ENCODE measurements at places on chromosomes 12 and 14.

- DNase-seq = no peak
Measured at GRCh38 chr12:51942056-51942455, 9.4 kb upstream of the ACVR1B start.

DNA sequence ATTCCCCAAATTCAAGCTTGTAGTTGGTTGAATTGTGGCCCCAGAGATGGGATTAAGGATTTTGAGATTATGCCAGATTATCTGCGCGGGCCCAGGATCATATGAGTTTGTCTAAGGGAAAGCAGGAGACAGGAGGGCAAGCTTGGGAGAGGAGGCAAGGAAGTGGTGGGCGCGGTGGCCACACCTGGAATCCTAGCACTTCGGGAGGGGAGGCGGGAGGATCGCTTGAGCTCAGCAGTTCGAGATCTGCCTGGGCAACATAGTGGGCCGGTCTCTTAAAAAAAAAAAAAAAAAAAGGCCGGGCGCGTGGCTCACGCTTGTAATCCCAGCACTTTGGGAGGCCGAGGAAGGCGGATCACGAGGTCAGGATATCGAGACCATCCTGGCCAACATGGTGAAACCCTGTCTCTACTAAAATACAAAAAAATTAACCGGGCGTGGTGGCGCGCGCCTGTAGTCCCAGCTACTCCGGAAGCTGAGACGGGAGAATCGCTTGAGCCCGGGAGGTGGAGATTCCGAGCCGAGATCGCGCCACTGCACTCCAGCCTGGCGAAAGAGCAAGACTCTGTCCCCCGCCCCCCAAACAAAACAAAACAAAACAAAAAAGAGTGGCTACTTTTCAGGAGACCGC is 881 bp upstream of the PUS1 start:
- DNase-seq = peak; percentile 46

DNA sequence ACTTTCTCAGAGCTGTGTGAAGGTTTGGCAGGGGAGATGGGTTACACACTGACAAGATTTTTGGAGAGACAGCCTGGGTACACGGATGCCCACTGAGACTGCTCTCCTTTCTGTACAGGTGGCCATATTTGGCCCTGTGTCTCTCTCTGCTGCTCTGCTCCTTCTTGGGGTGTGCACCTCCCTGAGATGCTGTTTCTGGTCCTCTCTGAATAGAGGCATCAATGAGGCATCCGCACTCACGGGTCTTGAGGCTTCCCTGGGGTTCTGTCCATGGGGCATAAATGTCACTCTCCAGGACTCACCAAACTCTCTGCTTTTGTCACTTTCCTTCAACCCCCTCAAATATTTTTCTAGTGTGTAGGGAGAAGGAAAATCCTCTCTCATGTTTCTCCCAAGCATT is 77.5 kb downstream of the TTC8 start:
- DNase-seq = no peak

DNA sequence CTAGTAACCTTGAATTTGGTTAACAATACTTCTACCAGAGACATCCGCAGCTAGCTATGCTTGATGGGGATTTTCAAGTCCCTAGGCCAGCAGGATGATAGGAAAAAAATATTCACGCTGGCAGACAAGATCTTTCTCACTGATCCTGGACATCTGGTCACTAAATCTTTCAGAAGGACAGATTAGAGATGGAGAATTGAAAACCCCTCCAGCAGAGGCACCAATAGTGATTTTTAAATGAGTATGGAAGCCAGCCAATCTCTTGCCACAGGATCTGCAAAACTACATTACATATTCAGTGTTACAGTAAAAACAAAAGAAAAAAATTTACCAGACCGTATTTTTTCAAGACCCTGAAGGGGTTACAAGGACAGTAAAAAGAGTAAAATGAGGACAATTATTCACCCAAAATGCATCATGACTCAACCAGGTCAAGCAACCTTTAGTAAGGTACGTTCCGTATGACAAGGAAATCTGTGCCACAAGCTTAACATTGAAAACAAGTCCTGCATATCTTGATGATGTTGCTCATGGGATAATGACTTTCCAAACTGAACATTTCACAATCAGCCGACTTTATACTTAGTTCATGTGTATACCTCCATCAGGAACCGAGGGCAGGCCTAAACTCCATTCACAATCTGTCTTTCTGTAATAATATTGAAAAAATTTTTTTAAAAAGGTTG is 239.5 kb downstream of the GXYLT1 start:
- no peak for DNase-seq

- DNase-seq = peak; percentile 68
Measured at GRCh38 chr12:123713823-123714585, 1.9 kb downstream of the ATP6V0A2 start.

GRCh38 chr12:67424784-67425183 is 155.6 kb downstream of the CAND1 start:
- no peak for DNase-seq

DNA sequence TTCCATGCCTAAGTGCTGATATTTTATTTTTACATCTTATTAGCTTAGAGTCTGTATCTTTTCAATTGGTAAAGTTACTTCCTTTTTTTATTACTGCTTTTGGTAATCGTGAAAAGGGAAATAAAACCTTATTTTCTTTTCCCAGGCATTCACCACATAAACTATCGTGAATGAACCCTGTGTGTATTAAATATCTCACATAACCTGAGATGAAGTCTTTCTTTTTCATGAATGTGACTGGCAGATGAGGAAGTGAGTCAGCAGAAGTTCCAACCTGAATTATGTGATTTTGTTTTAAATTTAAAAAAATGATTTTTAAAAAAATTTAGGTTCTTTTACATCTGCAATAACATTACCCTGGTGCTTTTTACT is 26.0 kb downstream of the MYBPC1 start:
- DNase-seq = no peak

GRCh38 chr12:93880853-93881522 is 203.8 kb downstream of the CRADD start:
- DNase-seq = no peak

DNA sequence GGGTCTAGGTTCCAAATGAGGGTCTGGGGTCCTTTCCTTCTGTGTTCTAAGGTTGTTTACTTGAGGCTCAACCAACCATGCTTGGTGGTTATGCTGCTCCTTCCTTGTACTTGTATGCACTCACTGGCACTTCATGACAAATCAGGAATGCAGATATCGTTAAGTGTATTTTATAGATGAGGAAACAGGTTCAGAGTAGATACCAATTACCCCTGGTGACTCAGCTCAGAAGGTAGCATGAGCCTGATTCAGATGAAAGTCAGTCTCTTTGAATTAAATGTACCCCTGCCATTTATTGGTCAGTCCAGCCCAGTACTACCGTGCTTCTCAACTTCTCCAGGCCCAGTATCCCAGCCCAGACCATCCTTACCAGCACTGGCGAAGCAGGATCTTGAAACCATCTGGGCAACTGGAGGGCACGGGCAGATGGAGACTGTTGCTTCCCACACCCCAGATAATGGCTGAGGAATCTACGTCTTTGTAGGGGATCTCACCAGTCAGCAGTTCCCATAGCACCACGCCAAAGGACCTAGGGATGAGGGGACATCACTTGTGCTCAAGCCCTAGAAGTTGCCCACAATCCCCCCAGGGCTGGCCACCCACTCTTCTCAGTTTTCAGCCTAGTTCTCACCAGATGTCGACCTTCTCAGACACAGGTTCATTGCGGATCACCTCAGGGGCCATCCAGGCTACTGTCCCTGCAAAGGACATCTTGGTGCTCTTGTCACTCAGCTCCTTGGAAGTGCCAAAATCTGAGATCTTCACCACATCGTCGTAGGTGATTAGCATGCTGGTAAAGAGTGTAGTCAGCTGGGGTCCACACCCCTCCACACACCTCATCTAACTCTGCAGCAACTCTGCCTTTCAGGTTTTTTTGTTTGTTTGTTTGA is 14.3 kb downstream of the MAP3K12 start:
- DNase-seq = no peak

DNA sequence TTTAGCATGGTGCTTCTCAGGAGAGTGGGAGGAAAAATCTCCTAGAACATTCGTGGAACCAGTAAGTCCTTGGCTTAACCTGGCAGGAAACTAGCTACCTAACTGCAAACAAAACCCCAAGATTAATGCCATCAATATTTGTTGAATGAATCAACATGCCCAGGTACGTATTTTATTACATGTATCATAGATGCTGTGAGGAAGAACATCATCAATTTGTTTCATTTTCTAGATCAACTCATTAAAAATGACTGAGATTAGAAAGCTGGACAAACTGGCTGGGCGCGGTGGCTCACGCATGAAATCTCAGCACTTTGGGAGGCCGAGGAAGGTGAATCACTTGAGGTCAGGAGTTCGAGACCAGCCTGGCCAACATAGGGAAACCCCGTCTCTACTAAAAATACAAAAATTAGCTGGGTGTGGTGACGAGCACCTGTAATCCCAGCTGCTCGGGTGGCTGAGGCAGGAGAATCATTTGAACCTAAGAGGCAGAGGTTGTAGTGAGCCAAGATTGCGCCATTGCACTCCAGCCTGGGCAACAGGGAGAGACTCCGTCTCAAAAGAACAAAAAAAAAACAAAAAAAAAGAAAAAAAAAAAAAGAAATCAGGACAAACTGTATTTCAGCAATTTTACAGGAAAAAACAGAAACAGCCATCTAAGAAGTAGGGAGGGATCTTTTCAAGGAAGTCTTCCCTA is 88.7 kb downstream of the NTN4 start:
- DNase-seq = no peak

- no peak for DNase-seq
Measured at GRCh38 chr12:89236237-89236636, 116.1 kb downstream of the DUSP6 start.

DNA sequence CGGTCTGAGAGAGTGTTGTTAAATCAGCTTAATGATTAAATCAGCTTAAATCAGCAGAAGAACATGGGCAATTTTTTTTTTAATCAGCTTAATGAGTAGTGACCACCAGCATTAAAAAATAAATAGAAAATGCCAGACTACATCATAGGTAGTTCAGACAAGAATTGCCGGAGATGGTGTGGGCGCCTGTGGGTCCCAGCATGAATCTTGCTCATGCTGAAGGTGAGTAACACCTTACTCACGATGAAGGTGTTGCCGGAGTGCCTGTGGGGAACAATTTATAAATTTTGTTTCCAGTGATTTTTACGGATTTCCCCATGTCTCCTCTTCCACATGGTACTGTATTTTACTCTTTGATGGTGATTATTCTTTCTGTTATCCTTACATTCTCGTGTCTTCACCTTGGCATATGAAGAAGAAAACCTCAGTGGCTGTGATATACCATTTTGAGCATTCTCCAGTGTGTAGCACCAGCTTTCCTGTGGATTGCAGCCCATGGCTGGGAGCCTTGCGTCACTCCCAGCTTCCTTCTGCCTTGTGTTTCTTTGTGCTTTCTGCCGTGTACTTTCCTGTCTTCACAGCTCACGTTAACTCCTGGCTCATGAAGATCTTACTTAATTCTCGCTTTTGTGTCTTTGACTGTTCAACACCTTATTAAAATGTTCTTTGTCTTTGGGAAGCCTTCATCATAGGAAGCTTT is 4.7 kb downstream of the TDRD9 start:
- DNase-seq = no peak

DNA sequence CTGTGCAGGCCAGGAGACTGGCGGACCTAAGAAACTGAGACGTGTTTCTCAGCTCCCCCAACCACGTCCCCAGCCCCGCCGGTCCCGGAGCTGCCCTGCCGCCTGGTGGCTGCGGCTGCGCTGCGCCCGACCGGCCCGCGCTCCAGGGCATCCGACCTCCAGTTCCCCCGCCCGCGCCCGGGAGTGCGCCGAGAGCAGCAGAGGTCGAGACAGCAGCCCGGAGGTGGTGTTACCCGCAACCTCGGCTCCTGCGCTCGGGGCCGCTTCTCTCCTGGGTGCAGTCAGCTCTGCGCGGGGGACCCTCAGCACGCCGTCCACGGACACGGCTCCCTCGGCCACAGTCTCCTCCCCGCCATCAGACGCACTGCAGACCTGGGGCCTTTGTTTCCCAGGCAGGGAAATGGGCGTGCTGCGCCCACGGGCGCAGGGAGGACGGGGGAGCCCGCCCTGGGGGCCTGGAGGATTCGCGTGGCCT is 21.6 kb upstream of the GPR132 start:
- peak; percentile 93 for DNase-seq

DNA sequence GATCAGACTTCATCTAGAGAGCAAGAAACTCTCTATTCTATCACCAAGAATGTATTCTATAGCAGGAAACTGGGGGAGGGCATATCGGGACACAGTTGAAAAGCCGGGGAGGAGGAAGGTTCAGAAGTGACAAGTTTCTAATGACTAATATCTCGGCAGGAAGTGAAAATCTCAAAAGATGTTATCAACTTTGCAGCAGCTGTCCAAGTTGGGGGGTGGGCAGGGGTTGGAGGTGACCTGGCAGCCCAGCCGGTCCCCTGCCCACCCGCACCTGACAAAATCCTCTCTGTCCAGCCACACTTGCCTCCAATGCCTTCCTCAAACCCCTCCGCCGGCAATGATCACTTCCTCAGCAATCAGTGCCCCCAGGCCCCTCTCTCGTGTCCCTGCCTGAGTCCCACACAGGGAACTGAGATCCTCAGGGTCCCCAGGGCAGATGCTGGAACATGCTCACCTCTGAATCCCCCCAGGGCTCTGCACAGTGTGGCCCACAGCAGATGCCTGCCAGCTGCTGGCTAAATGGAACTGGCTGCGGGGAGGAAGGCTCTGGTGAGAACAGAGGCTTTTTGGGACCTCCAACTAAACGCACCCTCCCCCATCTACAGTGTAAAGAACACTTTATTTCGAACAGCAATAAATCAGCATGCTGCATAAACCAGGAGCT is 43.9 kb downstream of the CCDC88C start:
- peak; percentile 83 for DNase-seq

- DNase-seq = peak; percentile 52
Measured at GRCh38 chr12:12070674-12071656, at the start of gene BCL2L14. TSS of gene BCL2L14 (plus strand) at chr12:12070939. CDS start at chr12:12079306, 8,367 bp downstream.

DNA sequence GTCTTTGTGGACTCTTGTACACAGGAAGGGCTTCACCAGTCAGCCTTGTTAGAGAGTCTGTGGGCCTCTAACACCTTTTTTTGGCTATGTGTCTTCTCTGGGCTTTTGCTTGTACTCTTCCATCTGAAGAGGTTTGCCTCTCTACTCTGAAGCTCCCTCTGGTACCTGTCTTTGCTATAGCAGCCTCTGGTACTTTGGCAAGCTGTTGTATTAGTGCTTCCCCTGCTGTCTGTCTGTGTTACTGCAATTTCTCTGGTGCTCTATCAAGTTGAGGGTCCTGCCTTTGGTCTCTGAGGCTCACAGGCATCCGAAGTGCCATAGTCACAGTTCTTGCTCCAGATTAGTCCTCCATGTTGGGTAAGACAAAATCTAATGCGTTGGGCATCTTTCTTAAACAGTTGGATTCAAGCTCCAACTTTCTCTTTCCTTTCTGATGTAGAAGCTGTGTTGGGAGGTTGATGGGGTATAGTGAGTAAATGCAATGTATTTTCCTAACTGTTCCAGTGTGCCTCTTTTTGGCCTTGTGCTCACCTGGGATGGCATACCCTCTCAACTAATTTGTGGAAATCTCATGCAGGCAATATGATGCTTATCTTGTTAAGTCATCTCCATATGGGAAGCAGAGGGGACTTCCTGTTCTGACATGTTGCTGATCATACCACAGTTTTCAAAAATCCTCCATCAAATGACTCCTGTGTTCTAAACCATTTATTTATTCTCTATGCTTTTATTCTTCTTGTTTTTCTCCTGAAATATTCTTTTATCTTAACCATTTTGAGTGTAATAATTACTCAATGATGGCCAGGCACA is 88.8 kb downstream of the ATF7IP start:
- DNase-seq = peak; percentile 31
